ENCODE measurements at places on chromosomes 4 and X.

DNA sequence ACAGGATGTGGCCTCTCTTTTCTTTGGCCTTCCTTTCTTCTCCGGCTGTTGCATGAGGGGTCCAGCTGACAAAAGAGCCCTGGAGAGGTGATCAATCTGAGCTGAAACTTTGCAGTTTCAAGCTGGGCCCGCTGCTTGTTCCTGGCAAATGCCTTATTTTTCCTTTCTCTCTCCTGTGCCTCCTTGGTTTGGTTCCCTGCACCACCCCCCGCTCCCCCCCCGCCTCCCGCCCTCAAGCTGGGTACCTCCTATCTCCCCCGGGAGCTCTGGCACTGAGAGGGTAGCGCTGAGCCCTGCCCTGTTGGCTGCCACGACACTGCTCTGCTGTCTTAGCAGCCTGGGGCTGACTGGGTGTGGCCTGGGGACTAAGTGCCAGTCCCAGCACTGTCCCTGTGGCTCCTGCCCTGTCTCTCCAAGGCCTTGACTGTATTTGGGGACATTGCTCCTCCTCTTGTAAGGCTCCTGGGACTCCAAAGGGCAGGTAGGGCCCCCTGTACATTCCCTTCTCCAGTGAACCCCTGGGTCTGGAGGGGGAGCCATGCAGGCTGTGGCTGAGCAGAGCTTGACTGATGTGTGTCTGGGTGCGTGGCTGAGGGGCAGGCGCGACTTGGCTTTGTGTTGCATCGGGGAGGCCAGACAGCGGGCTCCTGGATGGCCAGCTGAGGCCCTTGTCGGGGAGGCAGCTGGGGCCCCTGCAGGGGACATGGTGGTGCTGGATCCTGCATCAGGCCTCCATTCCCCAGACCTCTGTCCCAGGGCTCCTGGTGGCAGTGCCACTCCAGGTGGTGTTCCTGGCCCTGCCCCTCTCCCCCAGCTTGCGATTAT is 1.1 kb downstream of the PLXNA3 start:
- DNase-seq: no peak

GRCh38 chr4:142120921-142121320 is 484.5 kb downstream of the IL15 start:
- DNase-seq: no peak

DNA sequence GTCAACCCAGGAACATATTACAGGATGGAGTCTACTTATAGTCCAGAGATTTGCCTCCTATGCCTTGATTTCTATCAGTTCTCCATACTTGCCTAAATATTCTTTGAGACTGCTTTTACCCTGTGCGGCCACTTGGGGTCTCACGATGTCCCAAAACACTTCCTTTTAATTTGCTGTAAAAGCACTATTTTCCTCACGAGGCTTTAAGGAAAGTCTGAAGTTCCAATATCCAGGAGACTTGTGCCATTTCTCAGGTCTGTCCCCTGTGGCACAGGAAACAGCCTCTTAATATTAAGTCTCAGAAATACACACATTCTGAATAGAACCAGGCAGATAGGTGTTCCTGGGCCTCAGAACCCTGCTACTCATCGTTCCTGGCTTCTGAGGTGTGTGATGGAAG is 142.9 kb downstream of the TMEM164 start:
- no peak for DNase-seq

DNA sequence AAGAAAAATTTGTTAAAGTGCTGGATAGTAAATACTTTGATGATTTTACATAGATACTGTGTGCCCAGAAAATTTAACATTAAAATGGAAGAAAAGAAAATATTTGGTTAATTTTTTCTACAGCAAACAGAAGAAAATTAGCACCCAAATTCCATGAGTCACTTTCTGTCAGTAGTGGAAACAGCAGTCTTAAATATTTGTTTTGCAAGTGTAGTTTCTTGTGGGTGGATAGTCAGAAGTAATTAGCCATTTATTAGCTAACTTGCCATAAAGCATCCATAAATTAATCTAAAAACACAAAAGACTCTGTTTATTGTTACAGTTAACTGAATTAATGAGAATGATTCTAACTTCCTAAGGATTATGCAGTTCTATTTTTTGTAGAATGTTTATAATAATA is 9.7 kb upstream of the UFSP2 start:
- no peak for DNase-seq

DNA sequence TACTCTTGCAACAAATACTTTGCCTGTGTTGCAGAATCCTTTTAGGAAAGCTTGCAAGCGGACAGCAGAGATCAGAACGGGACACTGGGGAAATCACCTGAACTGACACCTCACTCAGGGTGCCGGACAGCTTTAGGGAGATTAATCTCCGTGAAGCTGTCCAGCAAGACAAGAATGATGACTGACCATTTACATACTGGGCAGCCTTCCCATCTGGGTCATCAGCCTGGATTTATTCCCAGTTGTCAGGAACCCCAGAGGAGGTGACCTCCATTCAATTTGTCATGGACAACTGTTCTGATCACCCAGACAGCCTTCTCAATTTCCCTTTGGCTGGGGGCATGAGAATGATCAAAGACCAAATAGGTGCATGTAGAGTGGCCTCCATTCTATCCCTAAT is 93.0 kb upstream of the EGFL6 start:
- DNase-seq: no peak

DNA sequence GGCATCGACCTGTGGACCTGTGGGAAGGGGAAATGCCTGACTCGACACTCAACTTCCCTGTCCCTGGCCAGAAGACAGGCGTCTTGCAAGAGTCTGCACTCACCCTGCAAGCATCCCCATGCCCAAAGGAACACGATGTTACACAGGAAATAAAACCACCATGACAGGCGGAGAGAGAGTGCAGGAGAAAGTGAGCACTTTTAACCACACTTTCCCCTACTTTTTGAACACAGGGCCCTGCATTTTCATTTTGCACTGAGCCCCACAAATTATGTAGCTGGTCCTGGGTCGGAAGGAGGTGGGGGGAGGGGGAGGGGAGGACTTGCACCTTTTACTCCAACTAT is 13.8 kb upstream of the MAN2B2 start:
- DNase-seq: no peak

- DNase-seq: no peak
These were observed 114.0 kb downstream of the RBM47 start for GRCh38 chr4:40515398-40516293.

- no peak for DNase-seq
These were observed 1329.2 kb upstream of the PCDH7 start for GRCh38 chr4:29390921-29391320.
